ENCODE measurements at places on chromosomes 2 and 18.

GRCh38 chr18:42196651-42197050 is 241.6 kb downstream of the PIK3C3 start:
- no peak for DNase-seq

- no peak for DNase-seq
These were observed 46.6 kb upstream of the RFX8 start for GRCh38 chr2:101521487-101521886.

DNA sequence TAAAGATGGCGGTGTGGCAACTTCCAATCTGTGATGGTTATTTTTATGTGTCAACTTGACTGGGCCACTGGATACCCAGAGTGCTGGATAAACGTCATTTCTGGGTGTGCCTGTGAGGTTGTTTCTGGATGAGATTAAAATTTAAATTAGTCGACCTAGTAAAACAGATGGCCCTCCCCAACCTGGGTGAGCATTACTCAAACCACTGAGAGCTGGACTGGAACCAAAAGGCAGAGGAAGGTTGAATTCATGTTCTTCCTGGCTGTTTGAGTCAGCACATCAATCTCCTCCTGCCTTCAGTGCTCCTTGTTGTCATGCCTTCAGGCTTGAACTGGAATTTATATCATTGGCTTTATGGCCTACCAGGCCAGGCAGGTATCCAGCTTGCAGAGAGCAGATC is 190.8 kb upstream of the RGPD4 start:
- DNase-seq = no peak

- no peak for DNase-seq
These were observed 329.5 kb downstream of the PAX3 start for GRCh38 chr2:221969087-221969829.

DNA sequence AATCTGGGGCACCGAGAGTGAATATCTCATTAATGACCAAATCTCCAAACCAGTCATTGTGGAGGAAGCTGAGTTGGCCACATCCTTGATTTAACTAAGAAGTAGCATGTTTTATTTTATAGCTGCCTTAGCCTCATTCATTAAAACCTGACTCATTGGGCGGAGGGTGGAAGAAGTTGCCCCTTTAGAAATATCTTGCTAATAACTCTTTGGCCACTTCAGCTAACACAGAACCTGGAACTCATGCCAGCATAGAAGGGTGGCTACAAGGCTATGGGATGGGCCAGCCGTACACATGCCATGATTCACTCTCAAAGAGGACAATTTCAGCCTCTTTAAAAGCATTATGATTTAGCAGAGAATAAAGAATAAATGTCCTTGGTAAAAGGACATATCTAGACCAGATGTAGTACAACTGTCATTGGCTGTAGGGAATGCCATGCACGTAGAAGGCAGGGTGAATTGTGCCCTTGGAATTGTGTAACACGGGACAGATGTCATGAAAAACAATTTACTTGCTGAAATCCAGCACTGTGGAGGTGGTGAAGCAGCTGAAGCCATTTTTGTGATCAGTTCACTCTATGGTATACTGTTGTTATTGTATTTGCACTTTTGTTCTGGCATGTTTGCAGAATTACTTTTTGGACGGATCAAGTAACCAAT is 330.0 kb downstream of the PLCL1 start:
- DNase-seq = no peak

DNA sequence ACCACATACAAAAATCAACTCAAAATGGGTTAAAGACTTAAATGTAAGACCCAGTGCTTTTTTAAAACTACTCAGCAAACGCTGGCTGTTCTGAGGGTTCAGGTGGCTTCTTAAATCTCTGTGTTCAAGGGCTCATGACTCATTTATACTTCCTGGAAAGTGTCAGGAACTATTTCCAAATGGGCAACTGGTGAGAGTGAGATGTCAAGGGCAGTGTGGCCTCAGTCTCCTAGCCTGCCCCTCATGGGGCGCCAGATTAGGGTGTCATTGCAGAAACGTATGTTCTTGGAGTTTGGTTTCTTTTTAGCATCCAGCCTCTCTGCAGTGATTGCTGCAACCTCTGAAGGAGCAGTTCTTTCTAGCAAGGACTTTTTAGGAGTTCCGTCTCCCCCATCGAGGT is 485.4 kb downstream of the TNS1 start:
- no peak for DNase-seq

DNA sequence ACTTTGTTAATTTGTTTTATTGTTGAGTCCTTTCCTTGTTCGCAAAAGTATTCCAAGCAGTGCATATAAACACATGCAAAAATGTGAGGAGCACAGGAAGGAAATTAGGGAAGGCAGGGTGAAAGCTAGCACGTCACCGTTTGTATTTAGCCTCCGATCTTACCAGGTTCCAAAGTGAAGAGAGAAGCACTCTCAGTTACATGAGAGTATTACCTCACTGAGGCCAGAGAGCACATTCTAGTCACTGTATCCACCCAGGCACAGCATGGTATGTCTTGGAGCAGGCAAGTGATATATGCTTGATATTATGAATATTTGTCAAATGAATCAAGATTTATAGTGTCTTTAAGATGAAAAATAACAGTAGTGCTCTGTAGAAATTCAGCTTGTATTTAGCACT is 6.5 kb upstream of the TMEM182 start:
- no peak for DNase-seq

- no peak for DNase-seq
These were observed 369.6 kb upstream of the ID2 start for GRCh38 chr2:8312221-8312620.

DNA sequence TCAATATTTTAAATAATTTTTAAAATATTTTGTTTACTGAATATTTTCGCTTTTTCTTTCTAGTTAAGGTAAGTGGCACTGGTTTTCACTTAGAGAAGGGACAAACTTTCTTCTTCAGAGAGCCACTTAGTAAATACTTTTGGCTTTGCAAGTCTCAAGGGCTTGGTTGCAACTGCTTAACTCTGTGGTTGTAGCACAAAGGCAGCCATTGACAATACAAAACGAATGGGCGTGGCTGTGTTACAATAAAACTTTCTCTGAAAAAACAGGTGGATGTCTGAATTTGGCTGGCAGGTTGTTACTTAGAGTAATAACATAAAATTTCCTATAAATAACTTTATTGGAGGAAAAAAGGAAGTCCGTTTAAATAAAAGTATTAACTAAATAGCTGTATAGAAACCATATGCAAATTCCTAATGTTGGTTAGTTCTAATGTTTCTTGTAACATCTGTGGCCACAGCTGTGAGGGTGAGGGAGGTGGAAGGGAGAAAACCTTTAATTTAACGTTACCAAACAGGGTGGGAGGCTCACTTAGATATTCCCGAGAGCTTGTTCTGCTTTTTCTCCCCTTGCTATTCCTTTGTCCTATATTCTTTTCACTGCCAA is 62.4 kb upstream of the TNP1 start:
- no peak for DNase-seq

DNA sequence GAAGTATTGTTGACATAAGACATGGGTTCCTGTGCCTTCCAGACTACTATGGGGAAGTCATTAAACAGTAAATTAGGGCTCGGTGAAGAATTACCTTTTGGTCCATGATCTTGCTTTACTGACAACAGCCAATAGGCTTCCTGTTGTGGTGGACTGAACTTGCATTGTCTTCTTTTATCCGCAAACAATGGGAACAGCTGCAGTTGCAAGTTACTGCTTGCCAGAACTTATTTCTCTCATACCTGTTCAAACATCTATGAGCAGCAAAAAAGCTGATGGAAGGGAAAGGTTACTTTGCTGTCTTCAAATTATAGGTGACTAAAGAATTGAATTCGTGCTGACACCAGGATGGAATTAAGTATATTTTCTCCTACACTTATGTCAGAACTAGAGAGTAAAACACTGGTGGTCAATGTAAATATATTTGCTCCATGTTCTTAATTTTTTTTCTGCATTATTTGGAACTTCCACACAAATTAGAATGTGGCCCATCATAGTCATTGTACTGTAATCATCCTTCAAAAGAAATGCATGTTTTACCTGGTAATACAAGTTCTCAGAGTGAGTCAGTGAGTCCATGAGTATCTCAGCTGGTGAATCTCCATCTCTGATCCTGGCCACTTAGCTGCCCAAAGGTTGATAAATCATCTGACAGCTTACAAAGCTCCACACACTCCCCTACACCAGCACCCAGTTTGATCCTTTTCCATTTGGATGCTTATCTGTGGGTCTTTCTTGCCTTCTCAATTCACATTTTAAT is 37.3 kb upstream of the RNF152 start:
- no peak for DNase-seq

DNA sequence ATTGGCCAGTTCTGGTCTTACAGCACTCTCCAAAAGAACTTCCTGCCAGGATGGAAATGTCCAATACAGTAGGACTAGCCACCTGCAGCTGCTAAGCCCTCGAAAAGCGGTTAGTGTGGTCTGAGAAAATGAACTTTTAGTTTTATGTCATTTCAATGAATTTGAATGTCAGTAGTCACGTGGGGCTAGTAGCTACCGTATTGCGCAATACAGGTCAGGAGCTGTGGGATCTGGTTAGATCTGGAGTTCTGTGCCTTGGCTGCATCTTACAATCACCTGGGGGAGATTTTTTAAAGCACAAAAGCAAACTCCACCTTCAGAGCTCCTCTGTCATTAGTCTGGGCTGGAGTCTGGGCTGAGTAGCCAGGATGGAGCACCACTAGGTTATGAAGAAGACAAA is 35.9 kb downstream of the C1QL2 start:
- no peak for DNase-seq

- DNase-seq = no peak
These were observed 31.3 kb downstream of the HDHD2 start for GRCh38 chr18:47118981-47119380.

DNA sequence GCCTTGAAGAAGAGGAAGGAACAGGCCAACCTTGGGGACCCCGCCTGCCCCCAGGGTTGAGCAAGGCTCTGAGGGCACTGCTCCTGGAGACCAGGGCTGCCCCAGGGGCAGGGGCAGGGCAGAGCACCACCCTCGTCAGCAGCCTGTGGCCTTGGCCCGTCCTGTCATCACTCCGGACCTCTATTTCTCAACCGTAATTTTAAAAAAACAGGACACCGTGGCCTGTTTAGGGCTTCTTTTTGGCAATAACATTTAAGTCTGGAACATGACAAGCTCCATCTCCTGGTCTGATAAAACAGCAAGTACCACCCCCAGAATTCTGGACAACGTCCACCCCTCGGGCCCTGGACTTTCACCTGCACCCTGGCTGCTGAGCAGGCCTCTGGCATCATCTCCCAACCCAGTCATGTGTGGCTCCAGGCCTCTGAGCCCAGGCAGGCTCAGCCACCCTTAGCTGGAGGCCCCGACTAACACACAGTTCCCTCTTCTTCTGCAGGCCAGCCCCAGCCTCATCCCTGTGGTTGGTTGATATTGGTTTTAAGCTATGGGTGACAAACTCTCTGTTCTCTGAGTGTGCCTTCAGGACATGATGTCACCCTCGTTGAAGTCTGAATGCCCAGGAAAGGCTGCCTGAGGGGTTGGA is 22.6 kb upstream of the ID2 start:
- DNase-seq = no peak

DNA sequence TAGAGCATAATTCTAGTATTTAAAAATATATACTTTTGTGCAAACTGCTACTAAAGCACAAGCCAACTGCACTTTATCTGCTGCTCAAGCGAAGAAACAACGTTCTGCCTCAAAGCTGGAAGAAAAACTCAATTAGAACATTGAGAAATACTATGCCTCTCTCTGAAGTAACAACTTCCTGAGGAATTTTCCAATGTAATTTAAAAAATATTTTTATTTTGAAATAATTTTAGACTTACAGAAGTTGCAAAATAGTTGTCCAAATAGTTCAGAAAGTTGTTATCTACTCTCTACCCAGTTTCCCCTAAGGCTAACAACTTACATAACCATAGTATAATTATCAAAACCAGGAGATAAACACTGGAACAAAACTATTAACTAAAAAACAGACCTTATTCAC is 12.3 kb upstream of the POLI start:
- no peak for DNase-seq

GRCh38 chr2:105867587-105867986 is 122.9 kb downstream of the NCK2 start:
- no peak for DNase-seq

- DNase-seq = no peak
These were observed 138.8 kb downstream of the MYT1L start for GRCh38 chr2:2192091-2192955.

Measured in activated CD8-positive, alpha-beta memory T cell treated with anti-CD3 and anti-CD28 coated beads for 1 hour (primary cell).